ENCODE measurements at places on chromosomes 5 and 9.

DNA sequence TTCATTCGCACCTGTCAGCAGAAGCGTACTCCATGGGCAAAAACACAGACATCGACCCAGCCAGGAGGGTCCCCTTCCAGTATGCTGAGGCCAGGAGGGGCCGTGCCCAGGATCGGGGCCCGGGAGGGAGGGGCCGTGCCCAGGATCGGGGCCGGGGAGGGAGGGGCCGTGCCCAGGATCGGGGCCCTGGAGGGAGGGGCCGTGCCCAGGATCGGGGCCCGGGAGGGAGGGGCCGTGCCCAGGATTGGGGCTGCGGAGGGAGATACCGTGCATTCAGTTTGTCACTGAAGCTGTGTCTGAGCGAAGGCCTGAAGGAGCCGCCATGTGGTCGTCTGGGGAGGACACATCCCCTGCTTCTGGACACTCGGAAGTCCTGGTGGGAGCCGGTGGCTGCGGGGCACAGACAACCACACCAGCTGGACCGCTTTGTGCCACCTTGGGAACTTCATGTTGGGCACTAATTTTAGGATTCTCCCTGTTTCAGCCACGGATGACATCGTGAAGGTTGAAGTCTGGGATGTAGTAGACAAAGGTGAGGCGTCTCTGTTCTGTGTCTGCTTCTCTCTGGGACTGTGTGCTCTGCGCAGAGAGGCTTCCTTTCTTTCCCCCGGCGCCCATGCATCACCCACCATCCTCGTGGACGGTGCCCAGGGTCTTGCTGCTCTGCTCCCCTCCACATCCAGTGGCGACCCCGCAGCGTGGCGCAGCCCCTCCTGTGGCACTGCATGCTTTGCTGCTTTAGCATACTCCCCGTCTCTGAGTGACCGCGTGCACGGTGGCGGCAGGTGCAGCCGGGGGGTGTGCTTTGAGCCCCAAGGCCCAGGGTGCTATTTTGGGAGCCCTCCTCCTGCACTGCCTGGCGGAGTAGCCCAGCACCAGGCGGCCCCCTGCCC, 16.7 kb upstream of the AJM1 start:
- no peak for DNase-seq

- DNase-seq: no peak
These were observed 663.2 kb upstream of the RGMB start for GRCh38 chr5:98110282-98110691.

DNA sequence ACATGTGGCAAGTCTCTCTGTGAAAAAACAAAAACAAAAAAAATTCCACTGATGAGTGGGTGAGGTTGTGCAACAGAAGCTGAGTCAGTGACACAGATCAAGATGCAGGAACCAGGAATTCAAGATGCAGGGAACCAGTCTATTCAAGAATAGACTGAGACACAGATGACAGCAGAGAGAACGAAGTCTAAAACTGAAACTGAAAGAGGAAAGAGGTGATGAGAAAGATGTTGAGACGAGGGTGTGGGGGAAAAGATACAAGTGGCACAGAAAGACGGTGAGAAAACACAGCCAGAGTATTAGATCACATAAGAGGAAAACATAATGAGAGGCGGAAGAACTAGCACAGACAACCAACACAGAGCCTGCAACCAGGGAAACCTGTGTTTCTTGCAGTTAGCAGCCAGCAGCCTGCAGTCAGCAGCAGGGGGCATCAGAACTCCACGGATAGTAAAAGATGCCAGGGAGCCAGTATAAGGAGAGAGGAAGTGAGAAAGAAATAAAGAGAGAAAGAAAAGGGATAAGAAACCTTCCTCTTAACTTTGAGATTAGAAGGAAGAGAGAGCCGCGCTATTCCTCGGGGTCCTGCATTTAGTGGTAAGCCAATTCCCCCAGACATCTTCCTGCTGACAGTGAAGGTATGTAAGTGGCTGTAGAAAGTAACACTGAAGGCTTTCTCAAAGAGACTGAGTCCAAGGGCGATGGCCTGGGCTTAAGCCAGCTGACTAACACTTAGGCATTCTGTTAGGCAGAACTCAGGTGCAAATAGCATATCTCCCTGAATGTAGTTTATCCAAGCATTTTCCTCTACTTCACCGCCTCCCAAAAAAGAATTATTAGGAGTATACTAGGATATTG, 79.0 kb downstream of the TLR4 start:
- DNase-seq: no peak

DNA sequence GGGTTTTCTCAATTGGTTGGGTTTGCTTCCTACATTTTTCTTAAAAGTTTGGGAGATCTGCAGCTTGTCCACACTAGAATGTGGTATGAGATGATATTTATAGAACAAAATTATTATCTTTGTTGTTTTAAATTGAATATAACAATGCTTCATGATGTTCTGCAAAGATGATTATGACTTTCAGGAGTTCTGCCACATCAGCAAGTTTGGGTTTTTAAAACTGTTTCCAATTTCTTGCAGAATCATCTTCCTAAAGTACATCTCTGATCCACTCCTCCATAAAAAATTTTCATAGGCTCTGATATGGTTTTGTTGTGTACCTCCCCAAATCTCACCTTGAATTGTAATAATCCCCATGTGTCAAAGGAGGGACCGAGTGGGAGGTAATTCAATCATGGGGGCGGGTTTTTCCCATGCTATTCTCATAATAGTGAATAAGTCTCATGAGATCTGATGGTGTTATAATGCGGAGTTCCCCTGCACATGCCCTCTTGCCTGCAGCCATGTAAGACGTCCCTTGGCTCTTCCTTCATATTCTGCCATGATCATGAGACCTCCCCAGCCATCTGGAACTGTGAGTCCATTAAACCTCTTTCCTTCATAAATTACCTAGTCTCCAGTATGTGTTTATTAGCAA, 119.1 kb upstream of the PTGER4 start:
- no peak for DNase-seq

DNA sequence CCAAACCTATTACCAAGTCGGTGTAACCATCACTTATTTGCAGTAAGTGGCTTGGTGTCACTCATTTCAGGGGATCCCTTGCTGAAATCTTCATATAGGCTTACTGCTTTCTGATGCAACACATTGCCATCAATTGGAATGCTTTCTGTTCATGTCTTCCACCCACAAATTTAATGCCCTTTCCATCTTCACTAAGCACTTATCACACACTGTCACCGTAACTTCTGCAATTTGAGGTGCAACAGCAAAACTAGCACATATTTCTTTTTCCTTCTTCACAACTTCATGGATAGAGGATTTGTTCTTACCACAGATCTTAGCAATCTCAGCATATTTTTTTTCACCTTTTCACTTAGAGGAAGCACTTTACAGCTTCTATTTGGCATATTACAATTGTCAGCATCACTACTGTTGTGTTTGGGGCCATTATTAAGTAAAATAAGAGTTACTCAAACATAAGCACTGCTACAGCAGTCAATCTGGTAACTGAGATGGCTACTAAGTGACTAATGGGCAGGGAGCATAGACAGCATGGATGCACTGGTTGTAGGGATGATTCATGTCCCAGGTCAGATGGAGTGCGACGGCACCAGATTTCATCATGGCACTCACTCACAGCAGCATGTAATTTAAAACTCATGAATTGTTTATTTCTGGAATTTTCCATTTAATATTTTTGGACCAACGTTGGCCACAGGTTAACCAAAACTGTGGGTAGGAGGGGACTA, 70.1 kb downstream of the PIP5K1B start:
- DNase-seq: no peak

DNA sequence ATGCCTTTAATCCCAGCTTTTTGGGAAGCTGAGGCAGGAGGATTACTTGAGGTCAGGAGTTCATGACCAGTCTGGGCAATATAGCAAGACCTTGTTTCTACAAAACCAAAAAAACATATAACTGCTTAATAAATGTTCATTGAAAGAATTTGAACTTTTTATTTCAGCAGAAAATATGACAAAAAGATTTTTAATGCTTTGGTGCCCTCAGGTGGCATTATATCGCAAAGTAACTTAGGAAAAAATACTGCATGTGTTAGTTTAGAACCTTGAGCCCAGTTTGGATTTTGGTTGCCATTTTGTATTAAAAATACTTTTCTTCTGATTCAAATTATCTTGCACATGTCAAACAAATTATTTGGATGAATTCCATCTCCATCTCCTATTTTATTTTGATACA, 103.2 kb downstream of the GPBP1 start:
- no peak for DNase-seq

DNA sequence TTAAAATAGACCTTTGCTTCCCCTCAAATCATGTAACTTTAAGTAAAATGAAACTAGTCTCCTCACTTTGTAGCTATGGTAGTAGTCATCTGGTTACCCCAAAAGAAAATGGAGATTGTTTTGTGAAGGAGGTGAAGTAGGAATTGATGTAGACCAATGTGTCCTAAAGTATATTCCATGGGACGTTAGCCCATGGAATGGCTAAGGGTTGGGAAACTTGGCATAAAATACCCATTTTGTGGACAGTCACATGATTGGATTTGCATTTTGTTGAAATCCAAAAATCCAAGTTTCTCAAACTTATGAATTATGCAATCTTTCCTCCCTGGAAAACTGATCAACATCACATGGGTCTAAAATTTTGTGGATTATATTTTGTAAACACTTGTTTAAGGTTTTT, 290.6 kb downstream of the OSTF1 start:
- DNase-seq: no peak

- no peak for DNase-seq
These were observed 76.5 kb upstream of the GOLM1 start for GRCh38 chr9:86175743-86176456.

DNA sequence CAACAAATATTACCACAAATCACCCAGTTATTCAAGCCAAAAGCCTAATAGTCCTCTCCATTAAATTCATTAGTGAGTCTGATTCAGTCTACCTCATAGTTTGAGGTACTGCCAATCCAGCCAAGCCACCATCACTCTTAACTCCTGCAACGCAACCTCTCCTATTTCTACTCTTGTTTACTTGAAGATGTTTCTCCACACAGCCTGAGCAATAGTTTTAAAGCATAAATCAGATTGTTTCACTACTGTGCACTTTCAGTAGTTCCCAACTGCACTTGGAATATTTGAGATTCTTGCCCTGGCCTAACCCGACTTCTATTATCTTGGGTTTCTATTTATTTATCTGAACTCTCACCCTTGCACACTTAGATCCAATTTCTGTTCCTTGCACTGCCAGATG, 85.5 kb downstream of the YIPF5 start:
- DNase-seq: no peak

DNA sequence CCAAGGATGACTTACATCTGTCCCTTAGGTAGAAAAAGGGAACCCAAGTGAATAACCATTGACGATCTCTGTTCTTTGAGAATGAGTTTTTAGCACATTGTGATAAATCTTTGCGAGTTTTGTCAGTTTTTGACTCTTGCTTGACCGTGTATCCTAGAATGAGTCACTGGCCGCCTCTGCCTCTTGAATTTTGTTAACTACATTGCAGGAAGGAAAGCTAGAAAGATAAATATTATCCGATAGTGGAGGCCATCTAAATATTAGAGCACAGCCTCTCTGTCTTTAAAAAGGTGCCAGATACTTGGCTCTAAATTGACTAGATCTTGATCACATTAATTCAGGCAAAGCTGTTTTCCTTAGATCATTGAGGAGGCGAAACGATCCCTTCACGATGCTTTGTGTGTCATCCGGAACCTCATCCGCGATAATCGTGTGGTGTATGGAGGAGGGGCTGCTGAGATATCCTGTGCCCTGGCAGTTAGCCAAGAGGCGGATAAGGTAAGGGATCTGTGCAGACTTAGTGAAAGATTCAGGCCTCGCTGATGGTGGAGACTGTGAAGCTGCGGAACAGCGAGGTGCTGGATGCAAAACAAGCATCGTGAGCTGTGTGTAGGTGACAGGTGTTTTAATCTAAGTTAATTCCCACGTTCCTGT, 12.2 kb downstream of the CCT5 start:
- no peak for DNase-seq

GRCh38 chr5:83485842-83486241, 14.3 kb downstream of the VCAN start:
- no peak for DNase-seq

DNA sequence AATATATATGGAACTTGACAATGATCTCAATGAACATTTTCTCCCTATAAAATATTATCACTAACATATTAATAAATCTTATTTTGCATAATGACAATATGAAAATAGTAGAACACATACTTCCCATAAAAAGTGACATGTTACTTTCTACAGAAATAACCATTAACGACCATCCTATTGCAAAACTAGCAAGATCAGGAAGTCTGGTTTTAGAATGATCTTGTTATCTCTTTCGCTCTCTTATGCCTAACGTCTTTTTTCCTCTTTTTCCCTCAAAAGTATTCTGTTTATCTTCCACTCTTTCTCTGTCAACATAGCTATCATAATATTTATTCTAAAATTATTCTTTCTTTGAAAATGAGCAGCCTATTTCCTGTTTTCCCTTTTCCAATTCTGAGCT, 21.6 kb upstream of the C5orf46 start:
- DNase-seq: no peak

DNA sequence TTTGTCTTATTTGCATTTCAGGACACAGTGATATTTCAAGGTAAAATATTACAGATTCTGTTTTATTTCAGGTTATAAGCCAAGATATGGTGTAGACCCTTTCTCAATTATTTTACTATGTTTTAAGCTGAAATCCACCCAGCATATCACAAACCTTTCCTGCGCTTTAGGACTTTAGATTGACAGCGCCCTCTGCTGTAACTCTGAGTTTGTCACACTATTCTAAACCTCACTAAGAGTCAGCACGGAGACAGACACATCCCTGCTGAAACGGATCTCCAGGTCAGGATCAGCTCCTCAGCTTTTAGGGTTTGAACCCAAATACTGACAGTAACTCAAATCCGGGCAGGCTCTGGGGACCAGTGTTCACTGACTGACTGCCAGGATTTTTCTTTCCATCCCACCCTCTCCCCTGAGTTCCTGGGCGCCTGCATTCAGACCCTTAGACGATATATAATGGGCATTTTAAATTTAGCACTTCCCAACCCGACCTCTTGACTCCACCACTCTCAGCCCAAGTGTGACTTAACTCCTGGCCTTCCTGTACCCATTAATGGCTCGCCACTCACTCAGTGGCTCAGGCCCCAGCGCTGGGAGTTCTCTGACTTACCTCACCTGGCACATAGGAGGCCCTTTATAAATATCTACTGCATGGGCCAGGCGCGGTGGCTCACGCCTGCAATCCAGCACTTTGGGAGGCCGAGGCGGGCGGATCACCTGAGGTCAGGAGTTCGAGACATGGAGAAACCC, 33.5 kb downstream of the TLX3 start:
- no peak for DNase-seq

- DNase-seq: peak; percentile 16
These were observed 7.7 kb downstream of the IL17B start for GRCh38 chr5:149371296-149371962.

- DNase-seq: peak; percentile 23
These were observed 90.2 kb downstream of the HACD4 start for GRCh38 chr9:20941174-20941690.

DNA sequence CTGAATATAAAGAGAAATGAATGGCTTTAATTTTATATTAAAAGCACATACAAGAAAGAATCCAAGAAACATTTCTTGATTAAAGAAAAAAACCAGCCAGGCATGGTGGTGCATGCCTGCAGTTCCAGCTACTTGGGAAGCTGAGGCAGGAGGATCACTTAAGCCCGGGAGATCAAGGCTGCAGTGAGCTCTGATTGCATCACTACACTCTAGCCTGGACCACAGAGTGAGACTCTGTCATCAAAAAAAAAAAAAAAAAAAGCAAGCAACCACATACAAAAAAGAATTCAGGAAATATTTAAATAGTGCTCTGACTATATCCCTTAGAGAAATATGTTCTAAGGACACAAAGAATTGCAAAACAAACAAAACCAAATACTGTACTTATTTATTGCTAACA, 2.5 kb upstream of the PLAC8L1 start:
- no peak for DNase-seq

GRCh38 chr9:99092643-99093491, 12.0 kb upstream of the TGFBR1 start:
- DNase-seq: no peak

GRCh38 chr5:126948453-126948852, 81.9 kb downstream of the MARCHF3 start:
- DNase-seq: no peak

Measured in NCI-H1436 treated with DMSO at 0.1 percent for 48 hours (cell line).